ENCODE measurements at places on chromosomes 3 and 15. TPM values are rescaled to one million over a fixed set of nuclear protein-coding genes. Genes with fewer than 3 reads are reported as not detected.

HRG gene
- total RNA-seq: not detected

- DNase-seq: no peak
Measured at GRCh38 chr15:80034629-80035028, 24.8 kb upstream of the ZFAND6 start.

DNA sequence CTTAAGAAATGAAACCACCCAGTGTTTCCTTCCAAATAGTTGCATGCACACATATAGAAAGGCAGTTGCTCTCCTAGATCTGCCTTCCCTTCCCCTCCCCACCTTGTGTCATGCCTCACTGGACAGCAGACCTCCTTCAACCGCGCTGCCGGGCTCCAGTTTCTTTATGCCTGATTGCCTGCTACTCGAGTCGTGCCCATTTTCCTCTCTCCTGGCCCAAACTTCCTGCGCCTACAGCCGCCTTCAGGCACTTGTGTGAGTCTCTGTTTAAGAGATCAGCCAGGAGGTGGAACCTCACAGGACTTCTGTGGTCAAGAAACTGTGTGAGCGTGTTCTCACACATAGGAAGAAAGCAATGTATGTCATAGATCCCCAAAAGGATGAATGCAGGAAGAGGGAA, 8.8 kb upstream of the FAM107A start:
- peak; percentile 54 for DNase-seq

INAFM2 gene
- 8.9 TPM for total RNA-seq

DNA sequence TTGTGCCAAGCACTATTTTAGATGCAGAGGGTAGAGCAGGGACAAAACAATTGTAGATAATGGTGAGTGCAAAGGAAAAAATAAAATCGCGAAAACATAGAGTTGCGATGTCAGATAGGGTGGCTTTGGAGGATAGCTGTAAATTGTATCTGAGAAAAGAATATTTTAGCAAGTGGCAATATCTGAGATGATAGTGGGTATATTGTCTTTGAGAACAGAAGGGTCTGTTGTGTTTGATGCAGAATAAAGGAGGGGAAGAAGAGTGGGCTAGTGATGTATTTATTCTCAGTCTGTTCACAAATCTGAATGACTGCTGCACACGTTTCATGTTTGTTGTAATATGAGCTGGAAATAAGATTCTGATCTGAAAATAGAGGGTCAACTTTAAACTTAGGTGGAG, 396.8 kb downstream of the CADM2 start:
- no peak for DNase-seq

GRCh38 chr3:35908366-35909232, 269.3 kb downstream of the ARPP21 start:
- DNase-seq: peak; percentile 22

- peak; percentile 71 for DNase-seq
Measured at GRCh38 chr3:45553469-45553974, 41.0 kb upstream of the LIMD1 start.

DNA sequence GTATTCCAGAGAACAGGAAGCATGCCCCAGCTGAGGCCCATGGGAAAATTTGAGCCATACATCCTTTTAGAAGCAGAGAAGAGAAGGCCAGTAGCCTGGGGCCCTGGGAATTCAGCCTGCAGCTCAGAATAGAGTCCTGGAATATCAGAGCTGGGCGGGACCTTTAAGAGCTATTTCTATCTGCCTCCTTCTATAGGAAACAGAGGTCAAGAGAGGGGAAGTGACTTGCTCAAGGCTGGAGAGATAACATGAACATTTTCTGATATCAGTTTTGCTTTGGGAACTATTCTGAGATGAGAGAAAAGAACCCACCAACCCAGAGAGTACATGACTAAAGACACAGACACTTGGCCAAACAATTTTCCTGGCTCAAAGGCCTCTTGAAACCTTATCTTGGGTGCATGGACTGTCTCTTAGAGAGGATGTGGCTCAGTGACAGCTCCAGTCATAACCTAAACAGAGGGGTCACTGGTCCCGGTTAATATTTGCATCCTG, 26.0 kb downstream of the MASP1 start:
- DNase-seq: no peak

SLC9C1 gene
- total RNA-seq: not detected

DNA sequence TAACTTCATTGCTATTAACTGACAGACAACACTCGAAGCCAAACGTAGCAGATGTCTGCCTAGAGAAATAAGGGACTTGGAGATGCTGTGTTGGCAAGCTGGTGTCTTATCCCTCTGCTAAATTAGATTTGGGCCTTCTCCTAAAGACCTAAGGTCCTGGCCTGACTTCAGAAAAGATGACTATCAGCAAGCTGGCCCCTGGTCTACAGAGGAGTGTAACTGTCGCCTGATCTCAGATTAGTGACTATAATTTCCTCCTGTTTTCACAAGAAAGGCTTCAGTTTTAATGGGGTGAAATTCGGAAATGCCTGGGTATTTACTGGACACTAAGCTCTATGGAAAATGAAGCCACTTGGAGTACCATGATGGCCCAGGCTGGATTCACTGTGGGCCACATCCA, 53.1 kb upstream of the SLC7A14 start:
- DNase-seq: no peak

ACTRT3 gene
- total RNA-seq: 4.3 TPM

DNA sequence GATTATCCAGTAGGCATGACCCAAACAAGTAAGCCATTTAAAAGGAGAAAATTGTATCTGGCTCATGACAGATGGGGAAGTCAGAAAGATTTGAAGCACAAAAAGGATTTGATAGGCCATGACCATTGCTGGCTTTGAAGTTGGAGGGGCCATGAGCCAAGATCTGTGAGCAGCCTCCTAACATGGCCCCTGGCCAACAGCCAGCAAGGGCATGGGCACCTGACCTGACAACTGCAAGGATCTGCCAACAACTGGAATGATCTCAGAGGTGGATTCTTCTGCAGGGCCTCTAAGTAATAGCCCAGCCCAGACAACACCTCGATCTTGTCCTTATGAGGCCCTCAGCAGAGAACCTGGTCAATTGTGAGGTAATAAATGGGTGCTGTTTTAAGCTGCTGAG, 93.0 kb downstream of the ARNT2 start:
- DNase-seq: peak; percentile 52

DNA sequence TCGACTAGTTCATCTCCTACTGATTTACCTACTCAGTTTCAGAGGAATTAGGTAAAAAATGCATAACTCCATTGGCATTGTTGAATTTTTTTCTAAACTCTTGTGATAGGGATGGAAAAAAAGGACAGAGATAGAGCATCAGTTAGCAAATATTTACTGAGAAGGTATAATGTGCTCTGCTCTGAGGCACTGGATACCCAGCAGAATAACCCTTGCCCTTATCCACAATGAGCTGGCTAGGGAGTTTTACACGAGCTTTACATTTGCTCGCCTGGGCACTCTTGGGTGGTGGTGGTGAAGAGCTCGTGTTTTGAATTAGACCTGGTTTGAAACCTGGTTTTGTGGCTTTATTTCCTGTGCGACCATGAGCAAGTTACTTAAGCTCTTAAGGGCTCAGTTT, 149.6 kb downstream of the RORA start:
- DNase-seq: no peak

DNA sequence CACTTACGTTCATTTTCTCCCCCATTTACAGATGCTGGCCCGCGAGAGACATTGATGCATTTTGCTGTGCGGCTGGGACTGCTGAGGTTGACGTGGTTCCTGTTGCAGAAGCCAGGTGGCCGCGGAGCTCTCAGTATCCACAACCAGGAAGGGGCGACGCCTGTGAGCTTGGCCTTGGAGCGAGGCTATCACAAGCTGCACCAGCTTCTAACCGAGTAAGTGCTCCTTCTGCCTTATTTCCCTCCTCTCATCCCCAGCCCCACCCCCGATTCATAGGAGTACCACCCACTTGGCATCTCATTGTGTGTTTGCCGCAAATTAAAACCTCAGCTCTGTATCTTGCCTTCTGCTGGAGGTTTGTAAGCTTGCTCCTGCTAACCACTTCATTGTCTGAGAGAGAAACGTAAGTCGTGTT, 163.3 kb downstream of the AKAP13 start:
- no peak for DNase-seq

SPINK8 gene
- total RNA-seq: not detected

DNA sequence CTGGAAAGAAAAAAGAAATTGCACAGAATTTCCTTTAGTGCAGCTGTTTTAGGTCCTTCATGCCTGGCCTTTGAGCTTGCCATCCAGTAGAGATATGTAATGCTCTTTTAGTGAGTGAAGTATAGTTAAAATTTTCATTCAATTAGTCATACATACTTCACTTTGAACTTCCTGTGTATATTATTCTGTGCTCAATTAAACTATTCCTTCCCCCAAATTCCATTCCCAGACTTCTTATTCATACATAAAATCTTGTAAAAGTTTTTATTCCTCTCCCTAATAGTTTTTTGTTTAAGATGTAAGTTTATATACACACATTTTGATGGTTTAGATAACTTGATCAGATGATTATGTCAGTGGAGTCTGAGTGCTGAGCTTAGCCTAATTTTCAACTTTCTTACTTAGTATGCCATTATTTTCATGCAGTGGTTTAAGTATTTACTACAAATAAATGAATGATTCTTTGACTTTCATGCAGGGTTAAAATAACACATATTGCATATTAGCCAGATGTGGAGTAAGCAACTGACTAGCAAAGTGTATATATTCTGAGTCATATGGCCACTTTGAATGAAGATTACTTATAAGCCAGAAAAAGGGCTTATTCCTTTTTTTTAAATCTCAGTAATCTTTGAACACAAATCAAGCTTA, 42.5 kb upstream of the ABHD10 start:
- DNase-seq: peak; percentile 41

DPP8 gene
- 24.2 TPM for total RNA-seq

DNA sequence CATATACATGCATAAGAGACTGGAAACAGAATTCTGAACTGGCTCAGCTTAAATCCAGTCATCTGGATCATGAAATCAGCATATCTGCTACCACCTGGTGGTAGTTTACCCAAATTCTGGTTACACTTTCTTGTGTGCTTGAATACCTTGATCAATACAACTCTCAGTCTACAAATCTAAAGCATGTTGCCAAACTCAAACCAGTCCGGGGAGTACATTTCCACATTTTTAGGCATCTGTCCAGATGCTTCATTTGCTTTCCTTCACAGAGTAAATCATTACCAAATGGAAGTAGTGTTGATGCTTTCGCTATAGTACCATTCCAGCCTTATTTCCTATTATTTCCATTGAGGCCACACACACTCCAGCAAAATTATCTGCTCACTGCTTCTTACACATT, 126.4 kb downstream of the P2RY1 start:
- no peak for DNase-seq

GRCh38 chr15:34682674-34683073, 72.1 kb downstream of the GJD2 start:
- no peak for DNase-seq

DNA sequence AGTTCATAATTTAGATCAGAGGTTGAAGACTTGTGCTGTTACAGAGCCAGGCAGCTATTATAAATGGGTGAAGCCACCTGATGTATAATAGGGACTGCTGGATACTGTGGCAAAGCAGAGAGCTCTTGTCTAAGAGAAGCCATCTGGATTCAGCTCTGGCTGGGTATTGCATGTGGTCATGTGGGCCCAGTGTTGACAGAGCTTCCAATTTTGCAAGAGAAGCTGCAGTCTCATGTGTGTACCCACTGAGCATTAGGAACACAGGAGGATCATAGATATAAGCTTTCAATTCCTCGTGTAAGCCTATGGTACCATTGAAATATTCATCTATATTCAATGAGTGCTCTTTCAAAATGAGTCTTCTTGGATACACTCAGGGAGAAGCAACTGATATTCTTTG, 303.9 kb upstream of the SLCO3A1 start:
- DNase-seq: no peak

- no peak for DNase-seq
Measured at GRCh38 chr3:20022954-20023622, 11.0 kb upstream of the PP2D1 start.

- no peak for DNase-seq
Measured at GRCh38 chr15:63497642-63498467, 6.5 kb upstream of the USP3 start.

DNA sequence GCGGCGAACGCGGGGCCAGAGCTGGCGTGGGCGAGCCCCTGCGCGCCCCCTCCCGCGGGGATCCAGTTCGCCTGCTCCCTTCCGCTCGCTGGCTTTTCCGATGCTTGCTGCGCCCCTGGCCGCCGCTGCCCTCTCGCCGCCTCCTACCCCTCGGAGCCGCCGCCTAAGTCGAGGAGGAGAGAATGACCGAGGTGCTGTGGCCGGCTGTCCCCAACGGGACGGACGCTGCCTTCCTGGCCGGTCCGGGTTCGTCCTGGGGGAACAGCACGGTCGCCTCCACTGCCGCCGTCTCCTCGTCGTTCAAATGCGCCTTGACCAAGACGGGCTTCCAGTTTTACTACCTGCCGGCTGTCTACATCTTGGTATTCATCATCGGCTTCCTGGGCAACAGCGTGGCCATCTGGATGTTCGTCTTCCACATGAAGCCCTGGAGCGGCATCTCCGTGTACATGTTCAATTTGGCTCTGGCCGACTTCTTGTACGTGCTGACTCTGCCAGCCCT, 721 bp downstream of the P2RY1 start:
- no peak for DNase-seq

SNX33 gene
- 13.4 TPM for total RNA-seq

DNA sequence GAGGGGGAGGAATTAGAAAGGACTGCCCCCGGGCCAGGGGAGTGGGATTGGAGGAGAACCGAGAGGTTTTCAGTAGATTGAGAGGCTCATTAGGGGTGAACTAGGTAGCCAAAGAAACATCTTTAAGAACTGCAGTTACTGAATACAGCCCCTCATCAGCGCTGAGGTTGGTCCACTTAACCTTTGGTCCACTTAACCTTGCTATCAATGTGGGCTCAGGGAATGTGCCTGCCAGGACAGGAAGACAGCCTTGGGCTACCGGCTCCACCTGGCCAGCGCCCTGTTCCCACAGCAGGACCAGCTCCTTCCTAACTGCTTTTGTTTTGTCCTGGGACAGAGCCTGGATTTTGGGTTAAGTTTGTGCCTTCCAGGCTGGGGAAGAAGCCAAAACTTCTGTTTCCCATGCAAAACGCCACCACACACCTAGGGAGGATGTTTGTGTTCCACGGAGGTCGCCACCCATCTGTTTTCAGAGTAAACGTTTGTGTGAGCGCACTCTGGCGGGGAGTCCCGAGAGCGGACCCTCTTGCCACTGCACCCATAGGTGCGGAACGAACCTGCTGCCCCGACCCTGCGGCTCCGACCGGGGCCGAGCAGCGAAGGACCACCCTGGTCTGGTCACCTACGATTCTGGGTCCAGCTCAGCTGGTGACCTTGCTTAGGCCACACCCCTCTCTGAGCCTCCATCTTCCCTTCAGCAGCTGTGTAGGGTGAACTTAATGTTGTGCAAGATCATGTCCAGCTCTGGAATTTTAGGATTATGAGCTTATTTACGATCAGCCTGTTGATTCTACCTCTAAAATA, 107.4 kb downstream of the VGLL4 start:
- no peak for DNase-seq

CPN2 gene
- not detected for total RNA-seq

NEIL1 gene
- total RNA-seq: not detected

Measured in MG63 (cell line).